ENCODE measurements at places on chromosomes 12 and 14. TPM values are rescaled to one million over a fixed set of nuclear protein-coding genes. Genes with fewer than 3 reads are reported as not detected.

TPH2 gene
- 1.0 TPM for total RNA-seq

CEBPE gene
- not detected for total RNA-seq

REP15 gene
- 0.66 TPM for total RNA-seq

GRCh38 chr14:89406941-89407340 is 10.1 kb downstream of the FOXN3 start:
- H3K4me3 ChIP-seq, result no peak overlapping the region
- H3K27ac ChIP-seq, result peak overlapping the region; percentile 82
- DNase-seq, result no peak
- H3K27me3 ChIP-seq, result no peaks in the 10 kb centered on the region

- H3K4me3 ChIP-seq, result peak overlapping the region; percentile 83
- peak; percentile 53 for DNase-seq
- H3K36me3 ChIP-seq, result no peaks in the 10 kb centered on the region
- H3K27ac ChIP-seq, result no peak overlapping the region
- H3K4me1 ChIP-seq, result peaks cover 36% of the 10 kb centered on the region
These were observed 810 bp downstream of the MARCHF9 start for GRCh38 chr12:57755454-57756372.

DNA sequence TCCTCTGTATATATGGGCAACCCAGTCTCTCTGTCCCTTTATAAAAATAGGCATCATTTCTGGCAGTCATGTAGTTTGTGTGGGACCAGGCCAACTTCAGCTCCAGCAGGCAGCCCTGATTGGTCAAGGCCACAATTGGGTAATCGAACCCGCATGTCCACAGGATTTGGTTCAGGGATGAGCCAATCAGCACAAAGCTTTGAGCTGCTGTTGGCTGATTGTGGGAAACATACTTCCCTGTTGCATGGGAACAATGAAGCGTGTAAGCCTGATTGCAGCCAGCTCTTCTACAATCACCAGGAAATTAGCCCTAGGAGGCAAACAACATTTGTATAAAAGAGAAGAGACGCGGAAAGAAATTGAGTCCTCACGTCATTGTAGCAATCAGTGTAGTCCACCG is 328.6 kb downstream of the PCNX1 start:
- no peaks in the 10 kb centered on the region for H3K27me3 ChIP-seq
- no peak overlapping the region for H3K27ac ChIP-seq
- no peak overlapping the region for H3K4me3 ChIP-seq
- DNase-seq, result no peak
- H3K36me3 ChIP-seq, result no peaks in the 10 kb centered on the region

TWF1 gene
- 52.1 TPM for total RNA-seq

- no peak overlapping the region for H3K27ac ChIP-seq
- peaks cover 16% of the 10 kb centered on the region for H3K36me3 ChIP-seq
- no peaks in the 10 kb centered on the region for H3K4me1 ChIP-seq
- no peak overlapping the region for H3K4me3 ChIP-seq
These were observed 28.2 kb downstream of the G2E3 start for GRCh38 chr14:30587141-30587540.

DNA sequence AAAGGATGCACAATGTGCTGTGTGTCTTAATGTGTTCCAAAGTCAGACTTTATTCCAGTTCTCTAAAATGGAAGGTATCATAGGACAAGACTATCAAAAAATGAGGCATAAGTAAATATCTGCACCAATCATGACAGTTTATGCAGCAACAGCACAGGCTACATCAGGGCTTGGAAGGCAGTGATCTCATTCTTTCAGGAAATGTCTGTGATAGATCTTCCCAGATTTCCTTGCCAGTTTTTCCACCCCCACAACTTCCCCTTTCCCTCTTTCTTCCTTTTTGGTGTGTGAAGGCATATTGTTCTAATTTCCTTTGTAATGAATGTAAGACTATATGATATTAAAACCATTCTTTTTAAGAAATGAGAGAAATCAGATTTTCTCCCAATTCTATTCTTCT is 326.7 kb downstream of the ATP23 start:
- no peaks in the 10 kb centered on the region for H3K4me1 ChIP-seq
- no peaks in the 10 kb centered on the region for H3K36me3 ChIP-seq
- no peaks in the 10 kb centered on the region for H3K27me3 ChIP-seq
- no peak for DNase-seq
- H3K4me3 ChIP-seq, result no peak overlapping the region

GZMB gene
- not detected for total RNA-seq
